CD4-positive, alpha-beta T cell treated with Interleukin-17A for 1 hour (primary cell): ENCODE measurements at places on chromosomes 4 and X.

- DNase-seq, result no peak
Observed at GRCh38 chr4:148684638-148685037, 242.4 kb upstream of the NR3C2 start.

- DNase-seq, result no peak
Observed at GRCh38 chrX:126551725-126552312, 795 bp downstream of the DCAF12L1 start.

GRCh38 chr4:66681962-66682361, 863.3 kb downstream of the CENPC start:
- no peak for DNase-seq

- no peak for DNase-seq
Observed at GRCh38 chr4:153472122-153473037, 6.2 kb downstream of the TMEM131L start.

- no peak for DNase-seq
Observed at GRCh38 chr4:155688860-155689259, 22.2 kb downstream of the GUCY1A1 start.

DNA sequence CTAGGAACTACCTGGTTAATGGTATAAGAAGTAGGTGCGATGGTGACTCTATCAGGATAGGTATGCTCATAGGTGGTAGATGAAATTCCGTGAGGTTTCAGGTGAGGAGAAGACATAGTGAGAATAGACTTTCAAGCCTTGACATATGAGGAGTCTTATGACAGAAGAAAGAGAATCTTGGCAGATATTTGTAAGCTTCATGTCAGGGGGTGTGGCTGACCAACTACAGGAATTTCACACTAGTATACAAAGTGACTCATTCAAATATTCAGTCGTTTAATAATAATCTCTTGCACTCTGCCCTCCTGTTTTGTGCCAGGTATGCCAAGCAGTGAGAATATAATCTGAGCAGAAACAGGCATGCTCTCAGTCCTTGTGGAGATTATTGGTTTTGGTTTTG, 22.8 kb downstream of the PACRGL start:
- DNase-seq, result no peak

DNA sequence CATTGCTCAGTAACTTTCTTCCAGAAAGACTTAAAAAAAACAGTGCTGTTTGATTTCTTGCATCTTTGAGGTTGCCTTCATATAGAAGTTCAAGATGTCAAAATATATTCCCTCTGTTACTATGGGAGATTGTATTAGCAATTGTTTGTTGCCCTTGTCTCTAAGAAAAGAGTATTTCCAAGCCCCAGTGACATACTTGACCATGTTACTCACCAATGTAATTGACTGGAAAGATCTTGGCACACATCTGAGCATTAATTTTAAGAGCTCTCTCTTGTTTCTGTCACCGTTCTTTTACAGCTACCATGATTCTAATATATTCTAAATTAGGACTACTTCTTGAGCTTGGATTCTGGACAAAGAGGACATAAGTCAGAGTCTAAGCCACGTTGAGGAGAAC, 902.7 kb upstream of the EPHA5 start:
- no peak for DNase-seq

- no peak for DNase-seq
Observed at GRCh38 chr4:71389149-71389827, 50.5 kb downstream of the SLC4A4 start.

DNA sequence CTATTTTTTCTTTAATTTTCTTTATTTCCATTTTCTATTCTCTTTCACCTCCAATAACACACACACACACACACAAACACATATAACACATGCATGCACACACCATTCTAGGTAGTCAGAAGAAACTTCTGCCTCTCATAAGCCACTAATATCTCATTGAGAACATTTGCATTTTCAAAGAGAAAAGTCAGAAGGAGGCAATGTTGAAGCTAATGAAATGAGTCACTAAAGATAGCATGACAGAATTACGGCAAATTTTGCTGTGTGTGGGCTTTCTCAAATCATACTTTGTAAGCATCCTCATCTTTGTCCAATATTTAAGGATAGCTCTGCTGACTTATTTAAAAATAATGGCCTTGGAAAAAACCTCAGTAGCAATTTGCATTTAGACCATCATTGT, 291.3 kb downstream of the GUCY2F start:
- DNase-seq, result no peak

- no peak for DNase-seq
Observed at GRCh38 chr4:4719436-4719835, 140.0 kb upstream of the MSX1 start.
